ENCODE measurements at places on chromosomes 16 and 17. TPM values are rescaled to one million over a fixed set of nuclear protein-coding genes. Genes with fewer than 3 reads are reported as not detected.

DOC2A gene
- total RNA-seq: 11.8 TPM

KNOP1 gene
- total RNA-seq: 20.0 TPM

GRCh38 chr17:8475781-8476180, 40.1 kb downstream of the NDEL1 start:
- no peak for DNase-seq

GRCh38 chr16:82011199-82011641, at the start of gene SDR42E1:
Gene SDR42E1, minus strand, starts transcription at chr16:82011470. Its CDS starts 10,612 bp downstream, at chr16:82000858.
- DNase-seq: no peak

DNA sequence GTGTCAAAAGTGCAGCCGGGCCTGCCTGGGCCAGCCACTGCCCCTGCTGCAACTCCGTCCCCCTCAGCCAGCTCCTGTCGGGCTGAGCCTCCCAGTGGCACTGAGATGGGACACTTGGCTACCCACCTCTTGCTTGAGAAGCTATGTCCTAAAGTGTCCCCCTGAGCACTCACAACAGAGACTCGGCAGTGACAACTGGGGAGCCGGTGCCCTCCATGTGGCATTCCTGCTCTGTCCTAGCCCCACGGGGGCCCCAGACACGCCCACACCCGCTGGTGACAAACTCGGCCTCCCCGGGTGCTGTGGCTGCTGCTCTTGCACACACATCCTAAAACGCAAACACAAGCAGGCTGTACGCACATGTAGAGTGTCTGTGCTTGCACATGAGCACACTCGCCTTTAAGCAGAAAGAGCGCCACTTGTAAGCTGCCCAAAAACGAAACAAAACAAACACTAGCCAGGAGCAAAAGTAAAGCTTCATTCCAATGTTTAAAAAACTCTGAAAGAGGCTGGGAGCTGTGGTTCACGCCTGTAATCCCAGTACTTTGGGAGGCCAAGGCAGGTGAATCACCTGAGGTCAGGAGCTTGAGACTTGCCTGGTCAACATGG, 253.9 kb downstream of the RBFOX3 start:
- DNase-seq: no peak

GRCh38 chr16:79982361-79982760, 381.8 kb upstream of the MAF start:
- DNase-seq: peak; percentile 5

DNA sequence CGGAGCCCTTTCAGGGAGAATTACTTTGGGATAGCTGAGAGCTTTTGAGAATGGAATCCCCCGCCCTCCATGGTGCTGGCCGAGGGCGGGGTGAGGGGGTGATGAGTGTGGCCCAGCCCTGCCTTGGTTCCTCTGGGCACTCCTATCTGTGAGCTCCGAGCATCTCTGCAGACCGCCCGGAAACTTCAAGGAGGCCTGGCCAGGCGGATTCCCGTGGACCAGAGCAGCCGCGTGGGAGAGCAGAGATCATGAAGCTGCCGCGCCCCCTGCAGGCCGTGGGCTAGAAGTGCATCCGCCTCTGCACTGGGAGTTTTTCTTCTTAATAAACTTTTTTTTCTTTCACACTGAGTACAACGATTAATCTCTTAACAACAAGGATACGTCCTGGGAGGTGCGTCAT, 392.9 kb upstream of the EEF2KMT start:
- peak; percentile 46 for DNase-seq

DNA sequence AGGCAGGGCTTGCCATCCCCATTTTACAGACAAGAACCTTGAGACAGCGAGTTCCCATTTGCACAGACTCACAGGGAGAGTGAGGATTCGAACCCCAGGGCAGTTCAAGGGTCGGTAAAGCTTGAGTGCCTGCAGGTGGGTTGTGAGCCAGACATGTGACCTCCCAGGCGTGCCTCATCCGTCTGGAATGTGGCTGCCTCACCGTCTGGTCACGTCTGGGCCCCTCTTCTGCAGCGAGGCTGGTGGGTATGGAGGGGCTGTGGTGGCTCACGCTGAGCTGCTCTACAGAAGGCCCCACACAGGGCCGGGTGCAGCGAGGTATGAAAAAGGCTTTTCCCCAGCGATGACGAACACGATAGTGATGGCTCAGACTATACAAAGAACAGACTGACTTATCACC, 35.8 kb upstream of the LHX1 start:
- DNase-seq: no peak

DNA sequence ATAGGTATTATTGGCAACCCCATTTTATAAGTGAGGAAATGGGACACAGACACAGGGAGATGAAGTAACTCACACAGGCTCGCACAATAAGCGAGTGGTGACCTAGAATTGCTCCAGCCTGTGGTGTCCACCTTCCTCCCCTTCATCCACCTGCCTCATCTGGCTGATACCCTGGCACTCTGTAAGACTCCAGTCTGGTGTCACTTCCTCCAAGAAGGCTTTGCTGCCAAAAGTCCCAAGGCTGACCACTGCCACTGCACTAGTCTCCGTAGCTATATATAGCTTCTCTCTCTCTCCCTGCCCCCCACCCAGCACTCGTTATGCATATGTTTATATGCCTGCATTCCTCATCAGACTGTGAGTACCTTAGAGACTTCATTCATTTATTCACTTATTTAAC, 66.1 kb upstream of the SREBF1 start:
- no peak for DNase-seq

- no peak for DNase-seq
Observed at GRCh38 chr17:4483012-4483840, 15.5 kb upstream of the SPNS2 start.
